ENCODE measurements at places on chromosomes 1 and 21.

DNA sequence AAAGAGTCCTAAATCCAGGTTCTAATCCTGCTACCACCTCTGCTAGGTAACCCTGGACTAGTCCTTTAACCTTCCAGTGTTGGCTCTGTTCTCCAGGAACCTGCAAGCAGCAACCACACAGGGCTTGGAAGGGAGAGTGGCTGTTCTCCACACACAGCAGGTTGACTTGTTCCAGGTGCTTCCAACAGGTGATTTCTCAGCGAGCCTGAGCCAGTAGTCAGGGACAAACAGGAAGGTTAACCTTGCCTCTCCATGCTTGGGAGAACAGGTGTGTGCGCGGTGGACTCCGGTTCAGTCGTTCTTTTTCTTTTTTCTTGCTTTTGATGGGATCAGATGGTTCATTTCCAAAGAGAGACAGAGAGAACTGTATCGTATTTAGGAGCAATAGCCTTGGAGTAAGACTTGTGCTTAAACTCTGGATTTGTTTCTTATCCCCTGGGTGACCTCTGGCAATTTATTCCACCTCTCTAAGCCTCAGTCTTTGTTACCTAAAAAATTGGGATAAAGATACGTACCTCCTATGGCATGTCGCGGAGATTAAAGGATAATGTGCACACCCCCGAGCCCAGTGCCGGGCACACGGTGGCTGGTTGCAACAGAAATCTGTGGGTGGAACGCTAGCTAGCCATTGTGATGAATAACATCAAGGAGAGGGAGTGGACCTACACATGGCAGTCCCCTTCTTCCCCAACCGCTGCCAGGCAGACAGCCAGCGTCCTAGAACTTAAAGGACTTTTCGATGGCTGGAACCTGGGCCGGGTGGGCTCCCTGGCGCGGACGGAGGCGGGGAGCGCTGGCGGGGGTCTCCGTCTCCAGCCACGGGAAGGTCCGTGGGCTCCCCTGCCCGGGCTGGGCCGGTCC is 583 bp upstream of the CACHD1 start:
- DNase-seq, result no peak

GRCh38 chr1:173779936-173780335 is 44.5 kb upstream of the DARS2 start:
- no peak for DNase-seq

DNA sequence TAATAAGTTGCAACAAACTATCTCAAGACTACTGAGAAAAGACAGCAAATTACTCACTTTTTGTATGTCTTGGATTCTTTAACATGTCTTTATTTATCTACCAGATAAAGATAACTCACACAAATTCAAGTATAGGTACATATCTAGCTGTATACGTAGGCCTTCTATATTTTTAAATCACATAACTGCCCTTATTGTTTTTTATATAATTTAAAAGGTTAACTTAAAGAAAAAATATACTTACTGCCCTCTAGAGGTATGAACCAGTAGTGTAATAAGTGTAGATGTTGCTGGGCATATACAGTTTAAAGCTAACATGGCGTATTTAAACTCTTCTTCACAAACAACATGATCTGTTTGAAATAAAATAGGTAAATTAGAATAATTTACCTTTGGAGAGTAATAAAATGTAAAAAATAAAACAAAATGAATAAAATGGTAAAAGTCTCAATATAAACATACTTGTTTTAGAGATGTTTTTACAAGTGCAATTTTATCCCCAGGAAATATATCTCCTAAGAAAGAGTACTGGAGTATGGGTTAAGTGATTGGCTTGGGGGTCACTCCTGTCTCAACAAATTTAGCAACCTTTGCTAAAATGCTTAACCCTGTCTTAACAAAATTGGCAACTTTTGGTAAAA is 235.2 kb downstream of the KCNT2 start:
- DNase-seq, result no peak

DNA sequence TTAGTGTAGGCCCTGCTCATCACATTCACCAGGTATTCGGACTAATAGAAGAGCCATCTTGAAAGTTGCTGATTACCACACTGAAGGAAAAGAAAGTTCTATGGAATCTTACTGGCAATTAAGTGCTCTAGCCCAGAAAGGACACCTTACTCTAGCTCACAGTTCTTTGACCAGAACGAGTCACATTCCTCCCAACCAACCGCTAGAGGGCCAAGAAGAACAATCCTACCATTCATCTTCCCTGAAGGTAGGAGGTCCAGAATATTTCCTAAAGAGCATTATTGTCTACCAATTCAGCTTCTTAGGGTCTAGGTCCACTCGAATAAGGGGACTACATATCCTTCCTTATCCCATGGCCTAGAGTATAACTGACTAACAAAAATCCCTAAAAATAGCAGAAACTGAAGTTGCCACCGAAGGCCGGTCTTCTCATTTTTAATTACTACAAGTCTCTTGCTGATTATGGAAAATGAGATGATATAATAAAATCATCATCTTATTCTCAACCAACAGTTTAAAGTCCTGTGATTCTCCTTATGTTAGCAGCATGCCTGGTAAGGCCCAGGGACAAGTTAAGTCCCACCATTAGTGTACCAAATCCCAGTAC is 2.7 kb upstream of the FMO1 start:
- no peak for DNase-seq

DNA sequence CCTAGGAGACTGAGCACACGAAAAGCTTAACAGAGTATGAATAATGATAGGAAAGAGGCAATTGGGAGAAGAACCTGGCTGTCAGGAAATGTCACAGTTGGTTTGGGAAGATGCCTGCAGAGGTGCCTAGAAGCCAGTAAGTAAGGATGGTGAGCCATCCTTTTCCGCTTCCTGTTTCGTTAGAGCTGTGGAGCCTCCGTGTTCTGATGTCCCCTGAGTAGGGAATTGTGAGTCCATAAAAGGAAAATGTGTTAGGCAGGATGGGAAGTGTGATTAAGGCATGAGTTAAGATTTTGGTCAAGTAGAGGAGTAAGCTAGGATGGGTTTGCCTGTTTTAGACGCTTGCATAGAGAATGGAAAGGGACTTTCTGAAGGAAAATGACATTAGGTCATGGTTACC is 9.0 kb downstream of the CLIC4 start:
- no peak for DNase-seq

- no peak for DNase-seq
These were observed 53.7 kb downstream of the ZNF697 start for GRCh38 chr1:119594376-119594775.

- DNase-seq, result no peak
These were observed 42.1 kb upstream of the SRP9 start for GRCh38 chr1:225735252-225736149.

- no peak for DNase-seq
These were observed 63.8 kb upstream of the PRRC2C start for GRCh38 chr1:171421413-171422020.

DNA sequence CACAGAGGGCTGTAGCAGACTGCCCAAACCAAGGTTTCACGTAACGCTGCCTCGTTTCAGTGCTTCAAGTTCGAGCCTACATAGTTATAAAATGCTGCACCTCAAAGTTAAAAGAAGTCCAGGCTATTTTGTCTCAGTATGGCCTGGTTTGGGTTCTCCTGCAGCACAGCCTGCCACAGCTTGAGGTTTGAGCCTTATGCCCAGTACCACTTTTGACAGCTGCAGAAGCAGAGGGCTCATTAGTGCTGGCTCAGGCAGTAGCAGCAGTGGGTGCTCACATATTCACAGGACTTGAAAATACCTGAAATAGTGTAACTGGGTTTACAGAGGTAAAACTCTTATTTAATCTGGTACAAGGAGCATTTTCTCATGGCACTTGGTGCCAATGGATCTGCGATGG is 15.3 kb downstream of the SPATA46 start:
- DNase-seq, result no peak

- no peak for DNase-seq
These were observed 46.1 kb downstream of the GIPC2 start for GRCh38 chr1:78091886-78092285.

DNA sequence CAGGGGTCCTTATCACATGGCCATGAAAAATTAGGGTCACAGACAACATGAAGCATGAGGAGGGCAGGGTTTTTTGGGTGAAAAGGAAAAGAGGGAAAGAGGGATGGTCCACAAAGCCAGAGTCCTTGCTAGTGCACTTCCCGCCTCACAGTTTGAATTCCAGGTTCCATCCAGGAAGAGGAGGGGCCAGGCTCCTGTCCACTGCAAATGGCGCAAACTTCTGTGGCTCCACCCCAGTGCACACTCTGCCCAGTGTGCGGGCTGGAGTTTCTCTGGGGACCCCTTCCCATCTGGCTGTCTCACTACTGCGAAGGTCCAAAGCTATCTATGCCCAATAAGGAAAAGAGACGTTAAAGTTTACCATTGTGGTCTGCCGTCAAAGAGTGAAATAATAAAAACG is 17.8 kb downstream of the AIM2 start:
- DNase-seq, result no peak

DNA sequence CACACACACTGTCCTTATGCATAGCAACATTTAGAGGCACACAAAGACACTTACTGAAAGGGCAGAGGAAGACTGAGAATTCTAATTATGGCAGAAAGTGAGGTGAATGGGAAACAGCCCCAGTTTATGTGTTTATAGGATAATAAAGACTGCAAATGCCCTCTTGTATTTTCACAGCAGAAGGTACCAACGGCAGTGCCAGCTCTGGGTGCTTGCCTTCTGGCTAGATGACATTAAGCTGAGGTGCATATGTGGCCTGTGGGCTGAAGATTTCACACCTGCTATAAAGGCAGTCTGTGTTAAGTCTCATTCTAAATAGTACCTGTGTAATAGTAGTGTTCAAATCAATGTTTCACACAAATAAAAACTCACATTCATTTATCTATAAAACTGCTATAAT is 347.2 kb upstream of the ZRANB2 start:
- no peak for DNase-seq

DNA sequence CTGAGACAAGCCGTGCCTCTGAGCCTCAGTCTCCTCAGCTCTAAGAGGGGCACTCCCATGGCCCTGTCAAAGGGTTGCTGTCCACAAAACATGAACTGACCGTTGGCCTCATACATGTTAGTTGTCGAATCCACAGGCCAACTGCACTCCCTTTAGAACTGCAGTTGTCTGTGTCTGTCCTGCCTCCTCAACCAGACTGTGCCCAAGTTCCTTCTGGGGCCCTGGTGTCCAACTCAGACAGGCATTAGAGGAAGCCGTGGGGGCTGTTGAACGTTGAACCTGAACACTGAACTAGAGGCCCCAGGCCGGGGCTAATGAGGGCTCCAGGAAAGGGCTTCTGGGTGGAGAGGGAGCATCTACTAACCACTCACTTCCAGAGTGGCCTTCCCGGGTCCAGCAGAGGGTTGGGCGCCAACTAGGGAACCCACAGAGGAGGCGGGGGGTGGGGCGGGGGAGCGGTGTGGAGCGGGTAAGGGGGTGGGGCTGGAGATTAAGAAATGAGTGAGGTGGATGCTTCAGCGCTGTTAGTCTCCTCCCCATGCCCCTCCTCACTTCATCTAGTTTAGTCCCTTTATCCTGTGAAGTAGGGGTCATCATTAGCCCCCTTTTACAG is at the start of gene RAB42:
RAB42 (plus strand) TSS at position 558 of the 613 bp plus-strand sequence. CDS start 247 bp downstream, outside the sequence.
- DNase-seq, result no peak

- no peak for DNase-seq
These were observed 457.8 kb downstream of the PTPRC start for GRCh38 chr1:199096591-199096990.

DNA sequence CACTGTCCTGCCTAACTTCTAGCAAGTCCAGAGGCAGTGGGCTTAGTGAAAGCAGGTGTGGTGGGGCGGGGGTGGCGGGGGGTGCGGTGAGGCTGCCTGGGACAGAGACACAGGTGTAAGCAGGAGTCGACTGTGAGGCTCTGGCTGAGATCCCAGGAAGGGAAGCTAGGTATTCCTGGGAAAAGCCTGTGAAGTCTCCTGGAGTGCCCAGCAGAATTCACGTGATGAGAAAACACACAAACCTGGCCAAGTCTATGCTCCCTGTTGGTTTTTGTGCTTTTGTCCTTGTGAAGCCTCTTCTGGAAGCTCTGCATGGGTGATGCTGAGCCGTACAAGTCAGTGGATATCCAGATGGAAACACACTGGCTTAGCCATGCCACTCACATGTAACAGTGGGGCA is 5.3 kb downstream of the GALNT2 start:
- DNase-seq, result no peak

- no peak for DNase-seq
These were observed 73.1 kb upstream of the TSHB start for GRCh38 chr1:114956570-114956969.

GRCh38 chr1:208154679-208155642 is 89.2 kb downstream of the PLXNA2 start:
- DNase-seq, result no peak

GRCh38 chr1:87497380-87498203 is 168.9 kb downstream of the LMO4 start:
- no peak for DNase-seq

DNA sequence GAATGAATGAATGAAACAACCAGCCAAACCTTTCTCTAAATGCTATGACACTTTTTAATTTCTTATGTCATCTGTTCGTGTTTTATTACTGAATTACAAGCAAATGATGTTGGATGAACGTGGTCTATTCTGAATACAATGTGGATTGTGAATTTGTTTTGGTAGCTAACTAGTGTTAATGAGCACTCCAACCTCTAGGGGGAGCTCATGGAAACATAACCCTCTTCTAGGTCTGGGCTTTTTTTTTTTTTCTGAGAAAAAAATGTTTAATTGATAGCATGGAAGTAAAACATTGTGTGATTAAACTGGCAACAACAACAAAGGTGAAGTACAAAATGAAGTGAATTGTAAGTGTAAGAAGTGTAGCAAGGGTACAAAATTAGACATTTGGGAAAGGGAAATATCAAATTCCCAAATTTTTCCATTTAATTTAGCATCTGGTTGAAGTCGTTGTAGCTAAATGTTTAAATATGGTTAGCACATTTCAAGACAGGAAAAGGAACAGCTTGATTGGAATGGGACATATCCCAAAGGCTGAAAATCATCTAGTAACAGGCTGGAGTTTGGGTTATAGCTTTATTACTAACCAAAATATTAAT is 42.6 kb upstream of the PTGS2 start:
- no peak for DNase-seq

DNA sequence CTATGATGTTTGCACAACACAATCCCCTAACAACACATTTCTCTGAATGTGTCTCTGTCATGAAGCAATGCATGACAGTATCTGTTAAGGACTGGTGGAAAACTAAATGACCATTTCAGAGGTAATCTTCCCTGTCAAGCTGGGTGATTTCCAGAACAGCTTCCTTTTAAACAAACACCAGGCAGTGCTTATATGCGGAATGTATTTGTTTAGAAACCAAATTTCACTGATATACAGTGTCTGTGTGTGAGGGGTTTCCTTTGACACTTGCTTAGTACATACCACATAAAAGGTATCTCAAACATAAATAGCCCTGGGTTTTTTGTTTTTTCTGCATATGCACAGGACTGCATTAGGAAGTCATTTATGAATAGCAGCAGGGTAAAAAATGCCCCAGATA is 95.6 kb downstream of the TGFBR3 start:
- no peak for DNase-seq

DNA sequence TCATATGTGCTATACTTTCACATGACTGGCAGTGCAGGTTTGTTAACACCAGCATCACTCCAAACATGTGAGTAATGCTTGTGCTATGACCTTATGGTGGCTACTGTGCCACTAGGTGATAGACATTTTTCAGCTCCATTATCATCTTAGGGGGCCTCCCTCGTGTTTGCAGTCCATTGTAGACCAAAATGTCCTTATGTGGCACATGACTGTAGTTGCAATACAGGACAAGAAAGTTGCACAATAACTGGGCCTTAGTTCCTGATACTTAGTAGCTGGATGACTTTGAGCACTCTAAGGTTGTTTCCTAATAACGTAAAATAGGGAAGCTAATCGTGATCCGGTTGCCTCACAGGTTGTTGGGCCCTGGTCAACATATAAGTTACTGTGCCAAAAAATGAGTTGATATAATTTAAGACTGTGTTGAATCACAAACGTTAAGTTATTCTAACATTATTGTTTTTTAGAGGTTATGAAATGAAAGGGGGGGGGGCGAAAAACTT is 511 bp upstream of the SNX27 start:
- DNase-seq, result no peak

Data from stimulated activated CD4-positive, alpha-beta T cell treated with anti-CD3 and anti-CD28 coated beads, Interleukin-1b, Interleukin-23, amount 100 ng/mL, for 4 hours (primary cell).